Tongue (tissue), 3 donors: ENCODE measurements at places on chromosomes 1 and 21. TPM values are rescaled to one million over a fixed set of nuclear protein-coding genes. Genes with fewer than 3 reads are reported as not detected.

DNA sequence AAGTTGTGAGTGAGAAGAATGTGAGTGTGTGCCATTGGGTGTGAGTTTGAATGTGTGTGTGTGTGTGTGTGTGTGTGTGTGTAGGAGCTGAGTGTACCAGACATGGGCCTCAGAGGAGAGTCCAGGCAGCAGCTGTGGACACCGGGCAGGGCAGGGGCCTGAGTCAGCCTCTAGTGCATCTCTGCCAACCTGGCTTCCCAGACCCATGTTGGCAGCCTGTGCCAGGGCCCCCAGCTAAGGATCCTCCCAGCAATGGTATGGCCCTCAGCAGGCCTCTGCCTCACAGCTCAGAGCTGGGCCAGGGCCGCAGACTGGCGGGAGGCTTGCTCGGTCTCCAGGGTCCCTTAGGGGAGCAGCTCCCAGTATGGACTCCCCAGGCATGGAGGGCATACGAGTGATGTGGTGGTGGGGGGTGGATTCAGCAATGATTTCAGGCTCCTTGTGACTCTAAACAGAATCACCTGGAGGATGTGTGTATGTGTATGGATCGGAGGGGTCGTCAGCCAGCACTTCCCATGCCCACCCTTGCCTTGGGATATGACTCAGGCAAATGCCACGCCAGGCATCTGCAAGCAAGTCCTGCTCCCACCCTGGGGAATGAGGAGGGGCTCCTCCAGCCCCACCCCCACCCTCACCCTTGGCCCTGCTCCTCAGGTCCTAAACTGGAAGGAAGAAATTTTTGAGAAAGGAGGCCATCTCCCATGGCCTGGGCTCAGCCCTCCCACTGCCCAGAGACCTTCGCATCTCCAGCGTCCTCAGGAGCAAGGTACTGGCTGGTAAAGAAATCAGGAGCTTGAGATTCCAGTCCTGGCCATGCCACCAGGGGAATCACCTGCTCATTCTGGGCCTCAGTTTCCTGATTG lies 1.8 kb upstream of the FOXO6 start:
- peak; percentile 84 for DNase-seq

- no peak for DNase-seq
Measured at GRCh38 chr1:107622535-107622934, 342.4 kb downstream of the VAV3 start.

- DNase-seq = no peak
Measured at GRCh38 chr1:43653339-43653738, 3.4 kb downstream of the KDM4A start.

GRCh38 chr1:247576514-247576913 lies 11.6 kb upstream of the OR2G2 start:
- DNase-seq = peak; percentile 11

DNA sequence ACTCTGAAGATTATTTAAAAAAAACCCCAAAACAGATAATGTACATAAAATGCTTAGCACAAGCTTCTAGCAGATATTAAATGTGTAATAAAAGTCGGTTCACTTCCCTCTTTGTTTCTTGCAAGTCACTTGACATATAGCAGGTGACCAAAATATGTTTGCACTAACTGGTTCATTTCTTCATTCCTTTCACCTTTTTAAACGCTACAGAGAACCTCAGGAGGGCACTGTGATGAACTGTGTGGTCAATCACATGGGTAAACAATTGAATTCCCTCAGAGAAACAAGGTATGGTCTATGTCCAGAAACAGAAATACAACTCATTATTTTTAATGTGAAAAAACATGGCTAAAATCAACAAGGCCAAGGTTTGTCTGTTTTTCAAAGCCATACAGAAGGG lies 51.3 kb upstream of the BCL10 start:
- DNase-seq = no peak

GRCh38 chr1:38546636-38547035 lies 312.9 kb downstream of the RRAGC start:
- DNase-seq = peak; percentile 48

DNA sequence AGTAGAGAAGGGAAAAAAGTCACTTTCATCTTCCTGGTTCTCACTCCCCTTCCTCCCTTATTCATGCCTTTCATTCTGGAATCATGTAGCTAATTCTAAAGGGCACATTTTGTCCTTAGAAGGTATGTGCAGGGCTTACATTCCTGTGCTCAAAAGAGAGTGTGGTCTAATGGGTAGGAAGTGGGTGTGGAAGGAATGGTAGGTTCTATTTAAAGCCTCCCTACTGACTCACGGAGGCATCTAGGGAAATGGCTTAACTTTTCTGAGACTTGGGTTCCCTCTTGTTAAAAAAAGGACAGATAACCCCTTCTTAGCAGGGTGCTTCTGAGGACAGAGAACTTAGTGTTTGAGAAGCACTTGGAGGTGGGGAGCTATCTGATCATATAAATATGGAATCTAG lies 249.3 kb upstream of the DUSP10 start:
- DNase-seq = no peak

DNA sequence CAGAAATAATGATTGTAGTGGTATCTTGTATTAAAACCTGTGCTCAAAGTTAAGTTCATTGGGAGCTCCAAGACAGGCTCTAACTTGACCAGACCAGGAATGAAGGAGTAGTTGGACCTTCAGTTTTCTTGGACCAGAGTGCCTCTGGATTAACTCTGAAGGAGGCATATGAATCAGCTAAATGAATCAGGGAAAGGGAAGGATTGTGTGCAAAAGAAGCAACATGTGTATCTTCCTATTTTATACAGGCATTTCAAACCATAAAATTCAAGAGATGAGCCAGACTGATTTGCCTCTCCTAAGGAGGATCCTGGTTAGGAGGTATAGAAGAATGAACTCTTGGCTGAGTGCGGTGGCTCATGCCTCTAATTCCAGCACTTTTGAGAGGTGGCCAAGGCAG lies 71.4 kb downstream of the CC2D1B start:
- DNase-seq = no peak

- DNase-seq = peak; percentile 22
Measured at GRCh38 chr1:218480588-218481099, 135.5 kb downstream of the TGFB2 start.

DNA sequence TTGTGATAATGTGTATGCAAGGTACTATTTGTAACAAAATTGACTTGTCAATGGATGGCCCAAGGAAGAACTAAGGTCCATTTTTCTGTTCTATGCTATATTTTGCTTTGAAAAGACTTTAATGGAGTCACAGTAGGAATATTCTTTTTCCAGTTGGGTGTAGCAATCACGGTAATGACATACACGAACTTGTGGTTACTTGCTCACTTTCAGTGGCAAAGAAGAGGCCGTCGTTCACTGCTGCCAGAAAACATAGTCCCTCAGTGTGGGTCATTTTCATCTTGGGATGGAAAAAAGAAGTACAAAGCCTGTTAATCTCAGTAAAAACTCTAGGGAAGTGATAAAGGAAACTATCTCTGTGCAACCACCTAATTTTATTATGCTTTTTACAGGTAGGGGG lies 47.8 kb upstream of the LAMC2 start:
- no peak for DNase-seq

DNA sequence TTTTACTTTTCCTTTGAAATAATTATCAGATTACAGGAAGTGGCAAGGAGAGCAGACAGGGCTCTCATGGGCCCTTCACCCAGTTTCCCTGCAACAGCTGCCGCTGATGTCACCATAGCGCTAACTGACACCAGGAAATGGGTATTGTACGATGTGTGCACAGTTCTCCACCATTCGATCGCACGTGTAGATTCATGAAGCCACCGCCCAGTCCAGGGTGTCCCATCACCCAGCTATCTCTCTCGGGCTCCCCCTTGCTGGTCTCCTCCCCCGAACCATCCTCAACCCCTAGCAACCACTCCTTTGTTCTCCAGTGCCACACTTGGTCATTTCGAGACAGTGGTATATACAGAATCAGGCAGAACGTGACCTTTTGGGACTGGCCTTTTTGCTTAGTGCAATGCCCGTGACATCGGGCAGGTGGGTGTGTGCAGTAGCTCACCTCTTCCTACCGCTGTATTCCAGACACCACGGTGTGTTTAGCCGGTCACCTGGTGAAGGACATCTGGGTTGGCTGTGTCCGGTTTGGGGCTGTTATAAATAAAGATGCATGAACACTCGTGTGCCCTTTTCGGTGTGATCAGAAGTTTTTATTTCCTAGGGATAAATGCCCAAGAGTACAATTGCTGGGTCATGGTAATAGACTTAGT lies 118.4 kb downstream of the CRYAA start:
- peak; percentile 53 for DNase-seq

- no peak for DNase-seq
Measured at GRCh38 chr1:70961374-70961975, 86.1 kb downstream of the PTGER3 start.

- no peak for DNase-seq
Measured at GRCh38 chr1:76284842-76285241, 210.3 kb downstream of the ST6GALNAC3 start.

DNA sequence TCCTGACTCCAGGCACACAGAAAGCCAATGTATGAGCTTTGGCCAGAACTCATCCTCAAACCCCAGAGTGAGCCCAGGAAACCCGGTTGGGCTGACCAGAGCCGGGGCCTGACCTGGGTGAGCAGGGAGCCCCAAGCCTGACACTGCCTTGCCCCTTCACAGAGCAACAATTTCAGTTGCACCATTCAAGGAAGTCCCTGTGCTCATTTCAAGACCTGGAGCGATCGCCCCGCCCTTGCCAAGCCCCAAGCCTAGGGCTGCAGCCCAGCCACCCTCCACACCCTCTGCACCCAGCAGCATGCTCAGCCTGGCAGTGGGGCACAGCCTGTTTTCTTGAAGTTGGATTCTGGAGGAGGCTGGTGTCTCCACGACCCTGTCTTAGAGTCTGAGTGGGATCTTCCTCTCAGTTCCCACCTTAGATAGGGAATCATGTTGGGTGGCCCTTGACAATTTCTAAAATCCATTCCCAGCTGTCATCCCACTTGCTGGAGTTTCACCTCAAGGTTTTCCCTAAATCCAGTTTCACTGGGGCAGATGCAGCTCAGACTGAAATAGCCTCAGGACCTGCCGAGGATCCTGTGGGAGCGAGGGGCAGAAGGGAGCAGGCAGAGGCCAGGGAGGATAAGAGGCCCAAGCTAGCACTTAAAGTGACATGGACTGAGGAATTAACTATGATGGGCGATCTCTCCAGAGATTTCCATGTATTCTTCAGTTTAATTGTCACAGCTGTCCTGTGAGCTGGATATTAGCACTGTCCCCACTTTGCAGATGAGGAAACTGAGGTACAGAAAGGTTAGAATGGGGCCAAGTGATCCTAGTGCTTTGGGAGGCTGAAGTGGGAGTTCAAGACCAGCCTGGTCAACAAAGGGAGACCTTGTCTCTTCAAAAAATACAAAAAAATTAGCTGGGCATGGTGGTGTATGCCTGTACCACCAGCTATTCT lies 2.5 kb downstream of the NBL1 start:
- no peak for DNase-seq

DNA sequence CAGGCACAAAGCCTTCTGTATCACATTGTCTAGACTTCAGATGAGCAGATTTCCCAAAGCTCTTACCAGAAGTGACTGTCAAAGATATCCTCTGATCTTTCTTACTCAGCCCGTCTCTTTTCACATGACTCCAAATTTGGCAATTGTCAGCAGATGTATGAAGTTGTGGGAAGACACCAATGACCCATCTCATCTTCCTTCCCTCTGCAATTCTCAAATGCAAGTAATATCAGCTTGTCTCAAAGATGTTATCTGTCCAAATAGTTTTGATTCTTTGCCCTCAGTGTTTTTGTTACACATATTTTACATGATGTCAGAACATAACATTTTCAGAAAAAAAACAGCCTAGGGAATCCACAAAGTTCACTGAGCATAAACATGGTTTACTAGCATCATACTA lies 45.1 kb upstream of the RGS2 start:
- no peak for DNase-seq

DNA sequence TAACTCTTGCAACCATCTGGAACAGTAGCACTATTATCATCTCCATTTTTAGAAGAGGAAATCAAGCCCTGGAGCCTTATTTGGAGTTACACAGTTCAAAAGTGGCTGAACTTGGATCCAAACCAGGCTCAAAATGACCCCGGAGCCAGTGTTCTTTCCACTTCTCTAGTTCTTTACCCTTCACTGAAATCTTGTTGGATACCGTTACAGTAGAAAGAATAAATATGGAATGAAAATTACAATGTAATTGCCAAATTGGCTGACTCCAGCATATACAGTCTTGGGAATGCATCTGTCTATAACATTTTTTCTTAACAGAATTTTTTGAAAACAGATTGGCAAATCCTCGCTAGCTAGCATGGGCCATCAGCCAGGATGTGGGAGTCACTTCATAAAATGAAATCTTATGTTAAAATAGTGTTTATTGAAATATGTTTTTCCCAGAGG lies 261.4 kb downstream of the CTH start:
- peak; percentile 76 for DNase-seq

DNA sequence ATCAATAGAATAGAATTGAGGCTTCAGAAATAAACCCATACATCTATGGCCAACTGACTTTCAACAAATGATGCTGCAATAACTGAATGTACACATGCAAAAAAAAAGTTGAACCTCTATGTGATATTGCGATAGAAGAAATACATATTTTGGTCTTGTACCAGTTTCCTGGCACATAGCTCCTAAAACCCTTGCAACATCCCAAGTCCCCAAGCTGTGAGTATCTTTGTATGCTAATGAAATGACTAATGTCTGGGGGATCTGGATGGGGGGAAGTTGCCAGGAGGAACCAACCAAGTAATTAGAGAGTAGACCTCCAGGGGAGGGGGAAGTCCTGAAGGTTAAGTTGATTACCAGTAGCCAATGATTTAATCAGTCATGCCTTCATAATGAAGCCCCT lies 24.4 kb downstream of the BLZF1 start:
- DNase-seq = no peak

GRCh38 chr1:95263450-95263849 lies 29.4 kb downstream of the RWDD3 start:
- DNase-seq = no peak

DNA sequence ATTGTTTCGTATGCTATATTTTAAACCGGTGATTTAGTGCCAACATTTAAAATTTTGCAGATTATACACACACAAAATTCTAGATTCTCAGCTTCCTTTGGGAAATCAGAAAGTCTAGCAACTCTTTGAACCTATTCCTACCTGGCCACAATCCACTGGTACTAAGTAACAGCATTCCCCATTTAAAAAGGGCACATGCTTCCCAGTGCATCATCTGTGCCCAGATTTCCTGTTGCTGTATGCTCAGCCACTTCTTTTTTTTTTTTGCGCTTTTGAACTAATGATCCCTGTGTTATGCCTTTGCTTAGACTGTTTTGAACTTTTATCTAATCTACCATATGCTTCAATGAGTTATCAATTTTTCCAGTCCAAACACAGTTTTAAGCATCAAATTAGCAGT lies 548.4 kb downstream of the PLPP3 start:
- DNase-seq = no peak

GJC2 gene
- 5.5 TPM for total RNA-seq

GIPC2 gene
- total RNA-seq = 1.7 TPM

KRTAP7-1 gene
- not detected for total RNA-seq

RGS13 gene
- total RNA-seq = 0.10 TPM

OR10X1 gene
- total RNA-seq = not detected

GPBP1L1 gene
- total RNA-seq = 148 TPM

PRDM2 gene
- total RNA-seq = 29.5 TPM

VSIG8 gene
- not detected for total RNA-seq

LRRC40 gene
- total RNA-seq = 26.0 TPM

DNASE2B gene
- 2.1 TPM for total RNA-seq

RIMS3 gene
- 1.7 TPM for total RNA-seq

RBP7 gene
- 6.2 TPM for total RNA-seq

ADAMTS1 gene
- total RNA-seq = 51.5 TPM
